ENCODE measurements at places on chromosomes 12 and 14.

DNA sequence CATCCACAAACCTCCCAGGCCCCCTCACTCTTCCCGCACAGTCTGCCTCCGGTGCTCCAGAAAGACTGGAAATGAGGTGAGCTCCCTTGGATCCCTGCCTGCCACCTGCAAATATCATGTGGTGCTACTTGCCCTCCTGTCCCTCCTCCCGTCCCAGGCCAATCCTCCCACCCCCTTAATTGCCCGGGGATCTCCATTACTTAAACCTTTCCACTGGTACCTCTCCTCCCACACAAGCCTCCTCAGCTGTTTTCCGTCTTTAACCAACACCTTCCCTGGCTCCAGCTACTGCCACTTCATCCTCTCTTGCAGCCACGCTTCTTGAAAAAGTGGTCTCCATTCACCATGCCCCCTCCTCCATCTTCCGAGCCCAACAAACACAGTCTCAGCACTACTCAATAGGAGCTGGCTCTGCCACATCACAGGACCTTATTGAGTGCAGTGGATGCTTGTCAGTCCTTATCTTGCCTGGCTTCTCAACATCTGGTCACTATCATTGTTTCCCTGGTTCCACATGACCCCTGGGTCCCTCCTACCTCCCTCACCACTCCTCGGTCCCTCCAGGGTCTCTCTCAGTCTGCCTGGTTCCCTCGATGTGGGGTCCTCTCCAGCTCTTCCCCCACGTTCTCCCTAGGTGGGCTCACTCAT, 11.5 kb downstream of the FAIM2 start:
- no peak for DNase-seq

DNA sequence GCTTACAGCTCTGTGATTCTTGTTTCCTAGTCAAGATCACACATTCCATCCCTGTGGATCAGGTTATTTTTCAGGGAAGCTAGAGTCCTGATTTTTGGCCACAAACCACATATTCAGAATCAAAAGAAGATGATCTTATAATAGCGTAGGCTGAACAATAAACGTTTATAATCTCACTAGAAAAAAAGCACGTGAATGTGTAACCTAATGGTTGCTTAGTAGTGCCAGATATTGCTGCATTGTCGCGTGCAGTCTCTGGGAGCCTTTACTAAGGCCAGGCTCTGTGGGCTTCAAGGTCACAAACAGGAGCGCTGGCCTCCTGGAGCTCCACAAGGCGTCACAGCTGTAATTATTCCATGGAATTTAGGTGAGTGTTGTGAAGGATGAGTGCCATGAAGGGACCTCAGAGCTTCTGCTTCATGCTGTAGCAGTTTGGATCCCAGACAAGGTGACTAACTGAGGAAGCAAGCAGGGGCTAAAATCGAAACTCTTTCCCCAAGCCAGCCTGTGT, 17.4 kb downstream of the CDKN1B start:
- no peak for DNase-seq

GRCh38 chr14:66070542-66071319, 415.4 kb upstream of the CCDC196 start:
- DNase-seq: no peak

- DNase-seq: no peak
These were observed 191.9 kb upstream of the DIO3 start for GRCh38 chr14:101369194-101369915.

GRCh38 chr14:79325557-79325956, 885.7 kb downstream of the DIO2 start:
- no peak for DNase-seq

DNA sequence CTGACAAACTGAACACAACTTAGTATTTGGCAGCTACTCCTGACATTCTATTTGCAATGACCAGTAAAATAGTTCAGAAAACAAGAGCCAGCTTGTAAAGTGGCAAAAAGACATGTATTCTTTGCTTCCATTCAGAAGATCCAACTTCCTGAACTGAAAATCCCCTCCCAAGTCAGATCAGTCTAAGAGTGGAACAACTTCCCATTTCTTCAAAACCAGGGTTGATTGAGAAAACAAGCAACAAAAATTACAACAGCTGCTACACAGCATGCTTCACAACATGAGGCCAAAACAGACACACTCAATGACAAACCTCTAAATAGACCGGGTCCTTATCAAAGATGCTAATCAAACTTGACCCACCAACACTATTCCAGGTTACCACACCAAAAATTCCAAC, 40.3 kb downstream of the CIT start:
- no peak for DNase-seq

- no peak for DNase-seq
These were observed 121.9 kb downstream of the ESRRB start for GRCh38 chr14:76497550-76498462.

DNA sequence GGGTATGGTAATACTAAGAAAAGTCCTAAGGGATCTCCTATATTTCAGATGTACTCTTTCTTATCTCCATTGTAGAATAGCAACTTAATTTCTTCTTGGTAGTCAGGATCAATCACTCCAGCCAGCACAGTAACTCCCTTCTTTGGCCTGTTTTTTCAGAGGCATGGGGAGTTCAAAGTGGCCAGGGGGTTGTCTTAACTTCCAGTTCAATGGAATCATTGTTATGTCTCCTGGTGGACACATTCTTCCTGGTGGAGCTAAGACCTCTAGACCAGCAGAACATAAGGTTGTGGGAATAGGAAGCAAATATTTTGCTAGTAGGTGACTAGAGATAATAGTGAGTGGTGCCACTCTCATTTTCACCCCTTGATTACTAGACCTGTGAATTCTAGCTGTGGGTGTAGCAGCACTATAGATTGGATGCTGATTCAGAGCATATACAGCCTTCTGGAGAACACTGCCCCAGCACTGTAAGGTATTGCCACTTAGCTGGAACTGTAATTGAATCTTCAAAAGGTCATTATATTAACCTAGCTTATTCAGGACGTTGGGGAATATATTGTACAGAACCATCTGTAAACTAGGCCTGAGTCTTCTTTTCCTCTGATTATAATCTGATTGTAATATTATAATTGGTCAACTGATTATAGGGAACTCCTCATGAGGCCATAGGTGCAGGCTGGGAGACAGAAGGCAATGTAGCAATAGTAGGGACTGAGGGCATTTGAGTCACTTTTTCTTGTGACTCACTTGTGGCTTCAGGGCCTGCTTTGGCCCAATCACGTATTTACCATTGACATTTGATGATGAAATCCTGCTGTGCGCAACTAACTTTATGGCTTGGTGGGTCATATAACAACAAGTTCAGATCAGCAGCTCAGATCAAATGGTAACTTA, 60.2 kb upstream of the ATP2B1 start:
- DNase-seq: no peak

DNA sequence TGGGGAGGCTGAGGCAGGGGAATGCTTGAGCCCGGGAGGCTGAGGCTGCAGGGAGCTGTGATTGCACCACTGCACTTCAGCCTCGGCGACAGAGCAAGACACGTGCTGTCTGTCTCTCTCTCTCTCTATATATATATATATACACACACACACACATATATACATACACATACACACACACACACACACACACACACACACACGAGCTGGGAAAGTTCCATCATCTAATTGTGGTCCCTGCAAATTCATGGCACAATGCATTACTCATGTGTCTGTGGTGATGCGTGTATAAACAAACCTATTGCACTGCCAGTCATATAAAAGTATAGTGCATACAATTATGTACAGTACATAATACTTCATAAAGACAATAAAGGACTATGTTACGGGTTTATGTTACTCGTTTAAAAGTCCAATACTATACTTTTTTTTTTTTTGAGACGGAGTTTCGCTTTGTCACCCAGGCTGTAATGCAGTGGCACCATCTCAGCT, 36.6 kb downstream of the WDR89 start:
- DNase-seq: no peak

- no peak for DNase-seq
These were observed 156.3 kb downstream of the PELI2 start for GRCh38 chr14:56274556-56274955.

DNA sequence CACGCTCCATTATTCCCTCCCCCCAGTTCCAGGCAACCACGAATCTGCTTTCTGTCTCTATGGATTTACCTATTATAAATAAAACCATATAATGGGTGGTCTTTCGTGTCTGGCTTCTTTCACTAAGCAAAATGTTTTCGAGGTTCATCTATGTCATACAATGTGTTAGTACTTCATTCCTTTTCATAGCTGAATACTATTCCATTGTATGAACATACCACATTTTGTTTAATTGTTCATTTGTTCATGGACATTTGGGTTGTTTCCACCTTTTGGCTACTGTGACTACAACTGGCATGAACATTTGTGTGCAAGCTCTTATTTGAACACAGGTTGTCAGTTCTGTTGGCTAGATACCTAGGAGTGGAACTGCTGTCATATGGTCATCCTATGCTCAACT, 12.9 kb upstream of the PAPOLA start:
- no peak for DNase-seq

DNA sequence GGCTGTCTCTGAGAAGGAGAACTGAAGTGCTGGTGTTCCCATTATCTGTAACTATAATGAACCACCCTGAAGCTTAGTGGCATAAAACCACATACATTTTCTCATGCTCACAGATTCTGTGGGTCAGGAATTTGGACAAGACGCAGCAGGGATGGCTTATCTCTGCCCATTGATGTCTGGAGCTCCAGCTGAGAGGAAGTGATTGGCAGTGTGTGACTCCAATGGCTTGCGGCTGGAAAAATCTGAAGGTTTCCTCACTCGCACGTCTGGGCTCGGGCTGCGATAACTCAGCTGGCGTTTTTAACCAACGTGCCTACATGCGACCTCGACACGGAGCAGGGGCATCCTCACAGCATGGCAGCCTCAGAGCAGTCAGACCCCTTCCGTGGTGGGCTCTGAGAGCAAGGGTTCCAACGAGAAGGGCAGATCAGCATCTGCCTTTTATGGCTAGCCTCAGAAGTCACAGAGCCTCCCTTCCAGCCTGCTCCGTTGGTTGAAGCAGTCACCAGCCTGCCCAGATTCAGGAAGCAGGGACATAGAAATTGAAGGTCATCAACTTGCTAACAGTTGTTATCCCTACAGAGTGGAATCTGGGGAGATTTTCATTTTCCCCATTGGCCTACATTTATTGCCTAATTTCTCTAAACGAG, 143.3 kb upstream of the BCL2L14 start:
- DNase-seq: no peak

DNA sequence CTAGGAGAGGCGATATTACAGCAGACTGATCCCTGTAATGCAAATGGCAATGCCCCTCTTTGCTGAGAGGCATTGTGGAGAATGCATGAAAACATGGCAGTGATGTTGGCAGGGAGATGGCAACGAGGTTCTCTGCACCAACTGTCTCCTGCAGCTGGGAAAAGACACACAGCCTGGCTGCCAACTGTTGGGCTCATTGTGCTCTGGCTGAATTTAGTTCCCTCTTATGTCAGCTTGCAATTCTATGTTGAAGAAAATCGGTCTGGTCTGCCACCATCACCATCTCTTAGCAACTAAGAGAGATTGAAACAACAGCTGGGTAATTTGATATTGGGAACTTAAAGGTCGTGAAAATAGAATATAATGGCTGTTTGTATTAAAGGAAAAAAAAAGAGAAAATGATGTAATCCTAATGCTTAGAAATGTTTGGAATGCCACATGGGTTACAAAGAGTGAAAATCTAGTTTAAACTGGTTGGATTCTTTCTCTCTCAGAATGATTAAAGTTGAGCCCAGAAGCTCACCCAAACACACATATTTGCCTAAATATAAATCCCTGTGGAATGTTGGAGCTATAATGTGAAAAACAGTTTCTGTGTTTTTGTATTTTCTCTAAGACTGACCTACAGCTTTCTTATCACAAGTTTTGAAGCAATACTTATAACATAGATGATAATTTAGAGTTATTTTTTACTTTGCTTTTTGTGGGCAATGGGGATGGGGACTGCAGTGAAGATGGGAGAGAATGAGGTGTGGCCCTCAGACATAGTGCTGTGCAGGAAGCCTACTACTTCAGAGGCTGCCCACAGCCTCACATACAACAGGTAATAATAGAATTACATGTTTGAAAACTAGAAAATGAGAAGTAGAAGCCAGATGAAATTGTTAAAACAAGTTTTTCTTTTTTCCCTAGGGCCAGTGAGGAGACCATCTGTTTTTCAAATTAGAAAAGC, 143.7 kb downstream of the AKAP6 start:
- peak; percentile 69 for DNase-seq

GRCh38 chr14:102907303-102907844, 15.1 kb upstream of the AMN start:
- DNase-seq: no peak

GRCh38 chr14:61889914-61890351, 127.7 kb downstream of the SNAPC1 start:
- no peak for DNase-seq

DNA sequence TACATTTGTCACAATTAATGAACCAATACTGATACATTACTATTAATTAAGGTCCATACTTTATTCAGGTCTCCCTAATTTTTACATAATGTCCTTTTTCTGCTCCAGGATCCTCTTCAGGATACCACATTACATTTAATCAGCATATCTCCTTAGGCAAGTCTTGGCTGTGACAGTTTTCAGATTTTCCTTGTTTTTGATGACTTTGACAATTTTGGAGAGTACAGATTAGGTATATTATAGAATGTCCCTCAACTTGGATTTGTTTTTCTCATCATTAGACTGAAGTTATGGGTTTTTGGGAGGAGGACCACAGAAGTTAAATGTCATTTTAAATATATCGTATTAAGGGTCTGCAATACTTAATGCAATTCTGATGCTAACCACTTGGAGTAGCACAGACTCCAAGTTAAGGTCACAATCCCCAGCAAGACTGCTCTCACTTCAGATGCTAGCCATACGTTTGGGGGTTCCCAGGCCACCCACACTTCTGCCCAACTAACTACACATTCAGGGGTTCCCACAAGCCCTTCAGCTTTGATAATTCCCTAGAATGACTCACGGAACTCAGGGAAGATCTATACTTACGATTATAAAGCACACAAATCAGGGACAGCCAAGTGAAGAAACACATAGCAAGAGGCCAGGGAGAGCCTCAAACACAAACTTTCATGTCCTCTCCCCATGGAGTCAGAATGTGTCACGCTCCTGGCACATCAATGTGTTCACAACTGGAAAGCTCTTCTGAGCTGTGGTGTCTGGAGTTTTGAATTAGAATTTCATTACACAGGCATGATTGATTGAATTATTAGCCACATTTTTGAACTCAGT, 17.0 kb upstream of the NUBPL start:
- no peak for DNase-seq

- no peak for DNase-seq
These were observed 2.9 kb downstream of the RESF1 start for GRCh38 chr12:31962076-31962475.

- no peak for DNase-seq
These were observed 90.5 kb downstream of the MGST1 start for GRCh38 chr12:16437926-16438325.

DNA sequence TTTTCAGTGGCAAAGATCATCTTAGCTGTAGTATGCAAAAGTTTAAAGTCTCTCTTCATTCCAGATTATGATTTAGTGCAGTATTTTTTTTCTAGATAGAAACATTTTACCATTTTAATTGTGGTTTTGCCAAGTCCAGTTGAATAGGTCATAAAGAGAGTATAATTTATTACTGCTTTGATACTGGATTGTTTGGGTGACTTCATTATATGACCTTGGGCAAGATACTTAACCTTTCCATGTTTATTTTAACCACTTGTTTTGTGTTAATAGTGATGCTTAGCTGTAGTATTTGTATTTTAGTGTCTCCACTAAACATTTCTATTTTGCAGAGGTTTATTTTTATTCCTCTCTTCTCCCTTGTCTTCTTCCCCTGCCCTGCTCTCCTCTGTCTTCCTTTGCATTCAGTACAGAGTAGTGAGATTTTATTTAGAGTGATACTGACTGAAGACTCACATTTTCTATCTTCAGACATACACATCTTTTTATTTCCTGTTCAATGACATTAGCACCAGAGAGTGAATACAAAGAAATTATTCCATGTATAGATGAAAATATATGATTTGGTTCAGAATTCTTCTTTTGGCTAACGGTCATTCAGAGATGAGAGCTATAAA, 215.2 kb downstream of the ERC1 start:
- DNase-seq: no peak
